Fibroblast of gingiva (primary cell): ENCODE measurements at places on chromosomes 12 and 14.

- no peak for DNase-seq
Measured at GRCh38 chr14:25122843-25123242, 72.9 kb upstream of the STXBP6 start.

GRCh38 chr12:76859611-76860010 lies 19.2 kb downstream of the CSRP2 start:
- DNase-seq: no peak

GRCh38 chr12:89884952-89885351 lies 176.3 kb upstream of the ATP2B1 start:
- DNase-seq: no peak

GRCh38 chr14:71618047-71618446 lies 314.2 kb upstream of the RGS6 start:
- no peak for DNase-seq

DNA sequence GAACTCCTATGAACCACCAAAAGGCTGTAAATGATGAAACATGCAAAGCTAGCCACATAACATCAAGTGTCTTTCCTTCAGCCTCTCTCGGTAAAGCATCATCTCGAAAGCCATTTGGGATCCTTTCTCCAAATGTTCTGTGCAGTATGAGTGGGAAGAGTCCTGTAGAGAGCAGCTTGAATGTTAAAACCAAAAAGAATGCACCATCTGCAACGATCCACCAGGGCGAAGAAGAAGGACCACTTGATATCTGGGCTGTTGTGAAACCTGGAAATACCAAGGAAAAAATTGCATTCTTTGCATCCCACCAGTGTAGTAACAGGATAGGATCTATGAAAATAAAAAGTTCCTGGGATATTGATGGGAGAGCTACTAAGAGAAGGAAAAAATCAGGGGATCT lies 61.2 kb downstream of the ATG14 start:
- no peak for DNase-seq

DNA sequence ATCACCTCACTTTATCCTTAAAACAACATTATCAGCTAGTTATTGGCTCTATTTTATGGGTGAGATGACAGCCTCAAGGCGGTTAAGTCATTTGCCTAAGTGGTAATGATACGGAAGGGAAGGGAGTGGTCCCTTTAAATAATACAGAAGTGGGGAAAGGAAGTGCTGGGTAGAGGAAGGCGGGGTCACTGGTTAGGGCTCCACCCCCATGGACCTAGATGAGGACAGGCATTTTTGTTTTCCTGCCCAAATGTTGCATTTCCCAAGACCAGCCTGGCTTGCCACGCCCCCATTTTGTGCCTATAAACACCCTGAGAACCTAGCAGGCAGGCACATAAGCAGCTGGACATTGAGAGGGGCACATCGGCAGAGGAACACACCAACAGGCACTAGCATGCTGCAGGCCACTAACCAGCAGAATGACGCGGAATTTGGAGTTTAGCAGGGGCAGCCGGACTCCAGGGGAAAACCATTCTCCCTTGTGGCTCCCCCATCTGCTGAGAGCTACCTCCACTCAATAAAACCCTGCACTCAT lies 100.9 kb downstream of the EPS8 start:
- DNase-seq: peak; percentile 39

DNA sequence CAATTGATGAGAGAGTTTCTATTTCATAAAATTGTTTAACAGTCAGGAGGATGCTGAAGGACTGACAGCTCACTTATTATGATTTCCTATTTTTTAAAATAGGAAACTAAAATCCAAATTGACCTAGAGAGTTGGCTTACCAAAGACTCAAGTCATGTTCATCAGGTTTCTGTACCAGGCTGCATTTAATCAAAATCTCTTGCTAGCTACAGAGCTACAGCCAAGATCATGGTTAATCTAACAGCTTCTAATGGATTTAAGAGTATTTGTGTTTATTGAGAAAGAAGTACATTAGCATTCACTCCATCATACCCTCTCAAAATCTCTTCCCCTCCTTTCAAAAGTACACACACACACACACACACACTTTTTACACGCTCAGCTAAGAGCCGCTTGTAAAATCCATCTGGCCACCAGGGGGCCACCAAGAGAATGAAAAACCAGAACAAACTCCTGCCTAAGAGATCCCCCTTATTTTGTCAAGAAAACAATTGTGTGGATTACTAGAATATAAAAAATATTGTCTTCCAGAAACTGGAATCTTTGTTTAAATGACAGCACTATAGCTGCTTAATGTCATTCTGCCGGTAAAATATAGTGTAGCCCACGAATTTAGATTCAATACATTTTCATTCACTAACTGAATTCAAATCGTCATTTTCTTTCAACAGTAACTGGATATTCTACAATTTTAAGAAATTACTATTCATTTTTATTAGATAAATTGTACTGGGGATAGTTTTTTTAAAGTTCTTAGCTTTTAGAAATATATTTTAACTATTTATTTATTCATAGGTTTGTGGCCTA lies 334.0 kb downstream of the BTG1 start:
- peak; percentile 54 for DNase-seq

DNA sequence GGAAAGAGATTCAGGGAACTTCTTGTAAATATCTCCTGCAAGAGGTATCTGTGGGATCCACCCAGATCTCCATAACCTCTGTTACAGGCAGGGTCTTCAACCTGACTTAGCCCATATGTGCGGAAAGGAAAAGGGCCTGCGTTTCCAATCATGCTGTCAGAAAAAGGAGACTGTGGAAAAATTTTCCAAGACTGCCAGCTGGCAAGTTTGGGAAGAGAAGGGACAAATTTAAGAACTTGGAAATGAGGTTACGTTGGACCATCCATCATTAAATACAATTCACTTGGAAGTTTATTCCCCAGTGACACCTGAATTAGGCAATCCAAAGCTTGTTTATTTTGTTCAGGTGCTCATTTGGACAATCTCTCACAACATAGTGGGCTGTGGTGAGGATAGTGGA lies 13.9 kb downstream of the PTHLH start:
- no peak for DNase-seq
